T-cell (primary cell): ENCODE measurements at places on chromosomes 2 and 18. TPM values are rescaled to one million over a fixed set of nuclear protein-coding genes. Genes with fewer than 3 reads are reported as not detected.

DNA sequence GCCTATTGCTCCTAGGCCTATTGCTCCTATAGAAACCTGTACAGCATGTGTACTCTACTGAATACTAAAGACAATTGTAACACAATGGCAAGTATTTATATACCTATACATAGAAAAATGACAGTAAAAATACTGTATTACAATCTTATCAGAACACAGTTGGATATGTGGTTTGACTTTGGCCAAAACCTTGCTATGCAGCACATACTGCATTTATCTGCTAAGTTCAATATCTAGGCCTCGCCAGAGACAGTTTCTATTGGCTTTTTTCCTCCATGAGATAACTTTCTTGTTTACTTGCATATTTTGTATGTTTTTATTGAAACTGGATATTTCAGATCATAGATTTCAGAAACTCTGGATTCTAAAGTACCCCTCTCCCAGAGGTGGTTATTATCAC is 19.3 kb upstream of the TMEM87B start:
- DNase-seq, result no peak

- no peak for DNase-seq
Measured at GRCh38 chr2:234593636-234594035, 96.8 kb upstream of the ARL4C start.

The FNDC4 gene
- 0.50 TPM for total RNA-seq

The GPR155 gene
- 12.4 TPM for total RNA-seq

The VIL1 gene
- total RNA-seq, result 0.51 TPM
